ENCODE measurements at places on chromosomes 13 and 19.

GRCh38 chr13:47999973-48000372 is 1.1 kb downstream of the SUCLA2 start:
- no peak for DNase-seq

- no peak for DNase-seq
Observed at GRCh38 chr19:18023622-18024251, 15.8 kb downstream of the ARRDC2 start.

GRCh38 chr19:15197942-15198341 is 2.9 kb downstream of the NOTCH3 start:
- DNase-seq, result no peak

DNA sequence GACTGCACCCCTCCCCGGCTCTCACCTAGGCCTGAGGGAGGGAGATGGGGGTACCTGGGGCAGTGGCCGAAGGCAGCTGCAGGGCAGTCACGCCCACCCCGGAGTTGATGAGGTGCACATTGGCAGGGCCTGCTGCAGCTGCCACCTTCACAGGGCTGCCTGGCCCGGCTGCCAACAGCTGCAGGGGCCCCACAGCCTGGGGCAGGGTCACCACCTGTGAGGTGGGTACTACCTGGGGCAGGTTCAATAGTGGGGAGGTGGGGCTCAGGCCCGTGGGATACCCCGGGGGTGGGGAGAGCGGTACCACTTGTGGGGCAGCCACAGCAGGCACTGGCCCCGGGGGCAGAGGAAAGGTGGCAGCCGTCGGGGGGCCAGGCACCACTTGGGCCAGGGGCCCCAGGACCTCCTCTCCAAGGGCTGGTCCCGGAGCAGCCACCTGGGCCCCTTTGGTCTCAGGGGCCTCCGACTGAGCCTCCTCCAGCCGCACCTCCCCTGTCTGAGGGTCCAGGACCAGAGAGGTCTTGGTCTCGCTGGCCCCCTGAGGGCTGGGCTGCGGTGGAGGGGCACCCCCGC is 2.7 kb downstream of the SIX5 start:
- no peak for DNase-seq

- no peak for DNase-seq
Observed at GRCh38 chr19:48398102-48398374, 4.6 kb downstream of the GRIN2D start.

GRCh38 chr19:55193481-55193880 is 13.4 kb upstream of the SYT5 start:
- no peak for DNase-seq

DNA sequence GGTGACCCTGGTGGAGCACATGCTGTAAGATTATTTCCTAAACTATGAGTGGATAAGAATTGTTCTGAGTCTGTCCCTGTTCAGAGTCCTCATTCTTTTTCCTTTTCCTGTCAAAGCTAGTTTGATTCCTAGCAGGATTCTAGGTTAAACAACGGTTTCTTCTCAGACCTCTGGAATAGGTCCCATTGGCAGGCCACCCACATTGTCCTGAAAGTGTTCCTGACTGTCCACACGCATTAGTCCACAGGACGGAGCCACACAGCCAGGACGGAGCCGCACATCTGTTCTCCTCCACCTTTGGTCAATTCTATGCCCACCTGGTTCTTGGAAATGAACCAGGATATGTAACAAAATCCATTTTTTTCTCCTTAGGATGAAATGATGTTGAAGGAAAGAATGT is 46.1 kb downstream of the ANKRD10 start:
- no peak for DNase-seq

Data from stimulated activated CD8-positive, alpha-beta memory T cell treated with anti-CD3 and anti-CD28 coated beads, Interleukin-7, amount 100 ng/mL, for 1 hour (primary cell).